HFFc6 (cell line): ENCODE measurements at places on chromosomes 16 and 17.
A peak's percentile ranks its signal among the peaks of the same experiment; 100 is the strongest.

GRCh38 chr17:73286863-73287296, 24.9 kb downstream of the CDC42EP4 start:
- DNase-seq, result no peak

- DNase-seq, result peak; percentile 85
Measured at GRCh38 chr16:17273142-17273561, 197.6 kb downstream of the XYLT1 start.

DNA sequence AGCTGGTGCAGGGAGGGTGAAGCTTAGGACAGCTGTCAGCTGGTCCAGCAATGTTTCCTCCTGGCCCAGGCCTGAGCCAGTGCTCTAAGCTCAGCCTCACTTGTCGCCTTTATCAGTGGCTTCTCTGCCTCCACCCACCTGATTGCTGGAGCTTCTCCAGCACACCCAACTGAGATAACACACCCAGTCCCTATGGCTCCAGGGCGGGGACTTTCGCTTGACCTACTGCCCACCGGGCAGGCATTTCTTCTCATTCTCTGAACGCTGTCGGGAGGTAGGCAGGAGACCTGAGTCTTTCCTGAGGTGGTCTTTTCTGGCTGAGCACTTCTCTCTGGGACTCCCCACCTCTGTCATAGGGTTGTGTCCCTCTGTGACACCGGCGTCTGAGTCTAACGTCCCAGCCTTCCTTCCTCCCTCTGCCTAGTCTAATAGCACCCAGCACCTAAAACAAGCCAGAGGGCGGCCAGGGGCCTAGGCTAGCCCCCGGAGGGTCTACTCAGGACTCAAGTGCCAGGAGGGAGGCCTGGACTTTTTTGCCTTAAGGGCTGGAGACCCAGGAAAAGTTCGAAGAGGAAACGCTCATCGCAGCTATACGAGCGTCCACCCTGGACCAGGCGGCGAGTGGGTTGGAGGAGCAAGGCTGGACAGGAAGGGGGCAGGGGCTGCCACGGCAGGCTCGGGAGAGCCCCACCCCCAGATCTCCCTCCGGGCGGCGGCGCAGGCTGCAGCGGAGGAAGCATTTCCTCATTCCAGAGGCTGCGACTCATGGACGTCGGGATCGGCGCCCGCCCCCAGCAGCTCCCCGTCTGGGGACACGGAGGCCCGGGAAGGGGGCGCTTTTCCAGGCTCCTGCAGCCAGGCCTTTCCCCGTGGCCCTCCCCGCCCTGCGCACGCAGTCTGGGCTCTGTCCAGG, 756 bp downstream of the TAX1BP3 start:
- peak; percentile 91 for DNase-seq

DNA sequence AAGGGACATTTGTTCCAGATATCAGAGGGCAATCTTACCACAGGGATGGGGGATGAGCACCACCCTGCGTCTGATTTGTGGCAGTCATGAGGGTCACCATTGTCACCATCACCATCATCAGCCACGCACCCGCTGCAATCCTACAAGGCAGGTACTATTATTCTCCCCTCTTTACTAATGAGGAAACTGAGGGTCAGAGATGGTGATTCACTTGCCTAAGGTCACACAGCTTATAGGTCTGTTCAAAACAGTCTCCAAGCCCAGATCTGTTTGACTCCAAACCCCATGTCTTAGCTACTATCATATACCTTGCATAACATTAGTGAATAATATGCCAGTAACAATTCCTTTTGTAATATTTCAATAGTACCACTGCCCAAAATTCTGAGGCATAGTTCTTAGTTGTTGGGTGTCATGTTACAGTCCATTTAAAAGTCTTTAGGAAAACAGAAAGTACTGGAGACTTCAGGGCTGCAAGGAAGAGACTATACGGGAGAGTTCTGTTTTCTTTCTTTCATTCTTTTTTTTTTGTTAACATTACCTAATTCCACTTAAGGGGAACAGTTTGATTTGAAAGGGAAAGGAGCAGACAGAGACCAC, 166.4 kb downstream of the C16orf95 start:
- DNase-seq, result no peak

GRCh38 chr17:37446027-37446426, 39.3 kb downstream of the TADA2A start:
- DNase-seq, result no peak

DNA sequence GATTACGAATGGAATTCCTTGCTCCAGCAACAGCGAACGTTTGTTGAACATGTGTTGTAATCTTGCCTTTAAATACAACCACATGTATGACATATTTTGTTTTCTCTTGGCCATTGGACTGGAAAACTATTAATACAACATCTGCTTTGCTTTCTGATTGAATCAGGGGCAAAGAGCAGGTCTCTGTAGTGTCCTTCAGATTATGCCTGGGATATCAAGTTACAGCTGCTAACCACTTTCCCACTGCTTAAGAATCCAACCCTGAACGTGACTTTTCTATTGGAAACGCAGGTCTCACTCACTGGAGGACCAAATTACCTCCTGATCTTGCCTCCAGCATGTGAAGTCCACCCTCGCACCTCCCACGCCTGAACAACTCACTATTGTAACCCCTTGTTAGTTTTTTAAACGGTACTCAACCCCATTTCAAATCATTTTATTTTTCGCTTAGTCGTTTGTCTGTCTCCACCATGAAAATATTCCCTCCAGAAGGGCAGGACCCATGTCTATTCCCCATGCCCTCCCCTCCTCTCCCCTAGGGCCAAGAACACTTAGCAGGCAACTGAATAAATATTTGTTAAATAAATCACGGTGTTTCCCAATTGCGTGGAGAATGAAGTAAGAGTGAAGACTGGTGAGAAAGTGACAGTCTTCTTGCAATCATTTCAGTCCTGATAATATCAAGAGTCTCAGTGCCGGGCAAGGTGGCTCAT, 57.4 kb upstream of the MRTFB start:
- DNase-seq, result peak; percentile 87

- no peak for DNase-seq
Measured at GRCh38 chr16:1057252-1057932, 15.2 kb upstream of the SSTR5 start.

GRCh38 chr16:8874388-8874787, 5.6 kb upstream of the CARHSP1 start:
- DNase-seq, result no peak

- DNase-seq, result no peak
Measured at GRCh38 chr17:45686250-45686649, 97.9 kb upstream of the CRHR1 start.
